WTC11 (cell line): ENCODE measurements at places on chromosomes 5 and 9.

DNA sequence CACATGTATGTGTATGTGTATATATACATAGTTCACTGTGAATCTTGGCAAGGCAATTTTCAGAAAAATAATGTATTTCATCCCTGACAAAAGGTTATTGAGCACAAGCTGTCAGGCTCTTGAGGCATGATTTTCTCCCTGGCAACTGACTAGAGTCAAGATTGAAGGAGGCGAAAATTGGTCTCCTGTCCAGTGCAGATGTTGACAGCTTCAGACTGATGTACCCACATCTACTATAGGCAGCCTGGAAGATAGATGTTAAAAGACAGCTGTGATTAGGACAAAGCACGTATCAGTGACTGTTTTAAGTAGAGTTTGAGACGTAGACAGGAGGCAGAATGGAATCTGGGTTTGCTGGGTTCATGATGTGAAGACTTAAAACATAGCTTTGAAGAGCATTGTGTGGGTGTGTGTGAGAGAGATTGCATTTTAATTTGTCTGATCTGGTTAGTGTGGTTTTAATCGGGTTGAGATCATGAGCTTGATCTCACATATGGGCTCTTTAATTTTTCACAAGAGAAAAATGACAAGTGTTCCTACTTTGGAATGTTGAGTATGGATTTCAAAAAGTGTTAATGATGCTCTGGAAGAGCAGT is 39.1 kb downstream of the CTNNA1 start:
- DNase-seq, result no peak

DNA sequence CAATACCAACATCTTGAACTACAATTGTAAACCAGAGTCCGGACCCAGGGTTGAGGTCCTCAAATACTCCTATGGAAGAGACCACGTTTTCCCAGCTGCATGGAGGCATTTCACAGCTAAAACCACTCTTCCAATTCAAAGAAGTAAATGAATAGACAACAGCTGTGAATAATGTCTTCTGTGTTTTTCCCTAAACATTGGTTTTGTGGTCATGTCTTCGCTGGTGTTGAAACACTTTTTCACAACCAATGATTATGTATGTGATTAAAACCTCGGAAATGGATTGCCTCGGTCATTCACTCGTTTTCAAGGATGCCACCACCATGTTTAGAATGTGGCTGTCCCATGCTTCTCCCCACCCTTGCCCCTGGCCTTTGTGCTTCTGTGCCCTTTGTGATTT is 9.4 kb upstream of the TENT4A start:
- no peak for DNase-seq

DNA sequence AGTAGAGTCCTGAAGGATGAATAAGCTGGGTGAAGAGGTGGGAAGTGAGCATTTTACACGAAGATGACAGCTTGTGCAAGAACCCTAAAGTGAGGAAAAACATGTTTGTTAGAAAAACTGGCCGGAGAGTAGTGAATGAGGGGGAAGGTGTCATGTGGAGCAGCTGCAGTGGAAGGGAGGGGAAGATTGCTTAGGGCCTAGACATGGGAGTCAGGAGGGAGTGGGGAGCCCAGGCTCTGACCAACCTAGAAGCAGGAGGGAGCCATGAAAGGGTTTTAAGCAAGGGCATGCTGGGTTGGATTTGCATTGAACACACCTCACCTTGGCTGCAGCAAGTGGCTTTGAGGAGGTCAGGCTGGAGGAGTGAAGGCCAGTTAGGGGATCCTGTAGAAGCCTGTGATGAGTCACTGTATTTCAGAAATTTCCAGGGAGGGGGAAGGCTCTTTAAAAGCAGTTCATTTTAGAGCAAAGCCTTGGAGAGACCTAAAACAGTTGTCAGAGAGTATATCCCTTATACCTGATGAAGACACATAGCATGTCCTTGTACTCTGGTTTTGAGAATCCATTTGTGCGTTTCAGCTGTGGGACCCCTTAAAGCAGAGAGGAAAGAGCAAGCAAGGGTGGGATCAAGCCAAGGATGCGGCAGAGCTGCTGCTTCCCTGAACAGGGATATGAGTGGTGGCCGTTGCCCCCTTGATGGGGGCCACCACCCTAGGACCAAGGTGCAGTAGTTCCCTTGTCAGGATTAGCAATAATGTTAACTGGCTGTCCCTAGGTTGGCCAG is 45.4 kb downstream of the ANGPTL2 start:
- DNase-seq, result no peak

DNA sequence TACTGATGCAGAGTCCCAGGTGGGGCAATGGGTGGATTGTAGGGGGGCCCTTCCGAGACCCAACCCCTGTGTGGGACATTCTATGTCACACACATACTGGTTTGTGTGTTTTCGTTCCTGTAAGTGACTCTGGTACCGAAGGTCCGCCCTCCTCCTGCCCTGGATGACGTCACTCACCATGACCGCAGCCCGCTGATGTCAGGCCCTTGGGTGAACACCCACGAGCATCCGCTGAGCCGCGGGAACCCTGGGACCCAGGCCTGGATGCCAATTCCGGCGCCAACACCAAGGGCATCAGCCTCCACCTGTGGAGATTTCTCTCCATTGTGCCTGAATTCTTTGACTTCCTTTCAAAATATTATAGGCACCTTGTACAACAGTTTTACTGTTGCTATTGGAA is 184.3 kb downstream of the MTRR start:
- DNase-seq, result no peak

DNA sequence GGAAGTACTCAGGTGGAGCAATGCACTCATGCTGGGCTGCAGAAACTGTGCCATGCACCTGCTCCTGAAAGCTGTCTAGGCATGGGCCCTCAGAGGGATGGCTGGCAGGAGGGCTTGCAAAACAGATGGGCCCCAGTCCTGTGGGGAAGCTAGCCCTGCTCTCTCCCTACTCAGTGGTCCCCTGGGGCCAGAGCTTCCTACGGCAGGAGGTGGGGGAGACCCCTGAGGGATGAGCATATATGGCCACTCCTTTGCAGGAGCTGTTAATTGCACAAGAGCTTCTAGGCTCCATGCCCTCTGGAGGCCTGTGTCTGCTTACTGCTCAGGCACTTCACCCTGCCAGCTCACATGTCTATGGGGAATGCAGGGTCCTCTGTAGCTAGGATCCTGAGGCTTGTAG is 545.3 kb upstream of the PTPRD start:
- DNase-seq, result no peak

- no peak for DNase-seq
Observed at GRCh38 chr9:108053555-108054061, 564.0 kb upstream of the KLF4 start.

DNA sequence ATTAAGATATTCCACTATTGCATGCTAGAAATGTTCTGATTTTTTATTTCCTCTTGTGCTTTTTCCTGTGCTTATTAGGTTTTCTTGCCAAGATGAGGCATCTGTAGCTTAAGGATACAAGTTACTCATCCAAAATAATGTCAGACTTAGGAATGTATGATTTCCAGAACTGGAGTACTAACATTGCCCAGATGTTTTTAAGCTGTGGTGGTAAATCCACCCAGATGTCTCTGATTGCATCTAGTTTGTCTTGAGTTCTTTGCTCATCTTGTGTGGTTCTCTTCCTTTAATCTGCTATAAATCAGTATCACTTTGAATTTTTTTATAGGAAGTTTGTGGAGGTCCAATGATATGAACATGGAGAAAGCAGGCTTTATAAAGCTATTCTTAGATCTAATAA is 337.5 kb upstream of the ZNF608 start:
- no peak for DNase-seq

DNA sequence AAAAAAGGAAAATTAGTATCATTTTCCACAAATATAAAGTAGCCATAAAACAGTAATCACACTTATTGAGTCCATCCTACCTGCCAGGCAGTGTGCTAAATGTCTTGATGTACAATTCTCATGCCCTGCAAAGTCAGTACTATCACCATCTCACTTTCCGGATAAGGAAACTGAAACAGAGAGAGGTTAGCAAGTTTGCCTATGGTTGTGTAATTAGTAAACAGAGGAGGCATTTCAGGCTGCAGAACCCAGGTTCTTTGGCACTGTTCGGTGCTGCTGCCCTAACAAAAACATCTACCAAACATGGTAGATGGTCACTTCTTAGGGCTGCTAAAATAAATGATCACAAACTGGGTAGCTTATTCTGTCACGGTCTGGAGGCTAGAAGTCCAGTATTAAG is 22.6 kb downstream of the PLAC8L1 start:
- DNase-seq, result no peak

DNA sequence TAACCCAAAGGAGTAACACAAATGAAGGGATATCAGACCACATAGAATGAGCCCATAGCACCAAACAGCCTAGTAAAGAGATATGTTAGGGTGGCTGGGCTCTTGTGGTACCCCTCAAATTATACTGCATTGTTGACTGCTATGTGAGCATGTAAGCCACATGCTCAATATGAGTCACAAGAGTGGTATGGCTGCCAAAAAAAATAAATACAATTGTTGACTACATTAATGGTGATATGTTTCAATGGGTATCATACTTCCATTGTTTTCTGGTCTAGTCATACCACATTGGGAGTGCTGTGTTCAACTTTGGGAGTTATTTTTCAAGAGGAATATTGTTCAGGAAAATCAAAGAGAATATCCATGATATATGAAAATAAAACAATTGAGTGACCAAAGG is 162.4 kb upstream of the PIK3R1 start:
- no peak for DNase-seq

GRCh38 chr5:175609526-175609925 is 48.3 kb upstream of the HRH2 start:
- no peak for DNase-seq

- no peak for DNase-seq
Observed at GRCh38 chr9:73683862-73684591, 532.4 kb downstream of the ANXA1 start.

DNA sequence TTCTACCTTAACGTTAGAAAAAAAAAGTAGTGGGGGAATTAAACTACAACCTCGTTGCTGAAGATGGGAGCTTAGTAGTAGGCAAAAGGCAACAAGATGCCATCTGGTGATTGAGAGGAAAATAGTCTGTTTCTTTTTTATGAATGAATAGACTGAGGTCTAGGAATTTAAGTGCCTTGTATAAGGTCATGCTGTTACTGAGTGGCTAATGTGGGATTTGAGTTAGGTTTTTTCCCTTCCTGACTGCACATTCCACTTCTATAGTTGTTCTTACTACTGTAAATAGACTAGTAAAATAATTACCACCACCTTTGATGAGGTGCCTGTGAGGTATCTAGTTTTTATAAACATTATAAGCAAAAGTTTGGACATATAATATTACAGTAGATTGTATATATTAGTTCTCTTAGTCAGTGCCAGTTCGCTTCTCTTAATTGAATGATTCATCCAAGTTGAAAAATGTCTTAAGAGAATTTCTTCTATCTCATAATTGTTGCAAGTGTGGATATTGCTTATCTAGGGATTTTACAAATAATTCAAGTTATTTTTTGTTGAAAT is 19.1 kb downstream of the FSD1L start:
- DNase-seq, result no peak

DNA sequence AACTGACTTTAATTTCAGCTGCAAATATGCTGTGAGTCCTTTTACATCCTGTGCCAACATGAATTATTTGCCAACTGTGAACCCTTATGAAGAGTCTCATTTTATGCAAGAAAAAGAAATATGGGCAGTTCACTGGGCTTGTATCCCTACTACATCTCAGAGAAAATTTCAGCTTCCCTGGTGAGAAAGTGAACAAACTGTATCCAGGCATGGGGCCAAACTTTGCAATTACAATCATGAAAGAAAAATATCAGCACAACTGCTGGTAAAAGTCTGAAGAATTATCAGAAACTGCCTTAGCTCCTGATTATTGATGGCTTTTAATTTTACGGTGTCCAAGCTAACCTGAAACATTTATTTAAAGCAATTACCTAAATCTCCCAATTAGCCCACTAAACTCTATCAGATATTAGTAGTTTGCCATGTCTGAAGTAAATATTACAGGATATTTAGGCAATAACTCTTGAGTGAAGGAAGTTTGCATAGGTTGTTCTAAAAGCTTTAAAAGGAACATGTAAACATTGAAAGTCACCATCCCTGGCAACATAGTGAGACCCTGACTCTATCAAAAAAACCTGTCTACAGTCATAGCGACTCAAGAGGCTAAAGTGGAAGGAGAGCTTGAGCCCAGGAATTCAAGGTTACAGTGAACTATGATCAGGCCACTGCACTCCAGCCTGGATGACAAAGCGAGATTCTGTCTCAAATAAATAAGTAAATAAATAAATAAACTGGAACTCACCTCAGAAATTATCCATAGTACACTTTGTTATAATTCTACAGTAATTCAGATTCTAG is 83.9 kb upstream of the HCN1 start:
- DNase-seq, result no peak

- DNase-seq, result no peak
Observed at GRCh38 chr5:90483206-90483605, 8.5 kb downstream of the POLR3G start.

- no peak for DNase-seq
Observed at GRCh38 chr5:123000731-123001130, 35.8 kb downstream of the PPIC start.

DNA sequence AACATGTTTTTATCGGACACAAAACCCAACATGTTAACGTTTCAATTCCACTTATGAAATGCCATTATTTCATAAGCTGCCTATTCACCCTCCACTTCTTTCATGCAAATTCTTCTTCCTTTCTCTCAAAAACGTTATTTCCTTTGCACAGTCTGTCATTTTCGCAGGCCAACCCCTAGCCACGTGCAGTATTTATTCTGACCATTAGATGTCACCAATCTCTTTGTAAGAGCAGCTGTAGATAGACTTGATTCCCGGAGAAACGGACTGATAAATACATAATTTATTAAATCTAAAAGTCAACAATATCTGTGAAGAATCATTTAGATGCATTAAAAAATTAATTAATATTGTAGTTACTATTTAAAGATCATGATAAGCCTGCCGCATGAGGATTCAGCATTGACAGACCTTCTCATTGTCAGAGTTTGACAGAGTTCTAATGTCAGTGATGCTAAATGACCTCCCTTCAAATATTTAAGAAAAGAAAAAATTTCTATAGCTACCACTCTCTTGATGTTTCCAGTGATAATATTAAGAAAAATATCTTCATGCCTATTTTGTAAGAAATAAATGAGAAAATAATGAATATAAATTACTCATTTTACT is 933.6 kb downstream of the CDH12 start:
- peak; percentile 13 for DNase-seq

DNA sequence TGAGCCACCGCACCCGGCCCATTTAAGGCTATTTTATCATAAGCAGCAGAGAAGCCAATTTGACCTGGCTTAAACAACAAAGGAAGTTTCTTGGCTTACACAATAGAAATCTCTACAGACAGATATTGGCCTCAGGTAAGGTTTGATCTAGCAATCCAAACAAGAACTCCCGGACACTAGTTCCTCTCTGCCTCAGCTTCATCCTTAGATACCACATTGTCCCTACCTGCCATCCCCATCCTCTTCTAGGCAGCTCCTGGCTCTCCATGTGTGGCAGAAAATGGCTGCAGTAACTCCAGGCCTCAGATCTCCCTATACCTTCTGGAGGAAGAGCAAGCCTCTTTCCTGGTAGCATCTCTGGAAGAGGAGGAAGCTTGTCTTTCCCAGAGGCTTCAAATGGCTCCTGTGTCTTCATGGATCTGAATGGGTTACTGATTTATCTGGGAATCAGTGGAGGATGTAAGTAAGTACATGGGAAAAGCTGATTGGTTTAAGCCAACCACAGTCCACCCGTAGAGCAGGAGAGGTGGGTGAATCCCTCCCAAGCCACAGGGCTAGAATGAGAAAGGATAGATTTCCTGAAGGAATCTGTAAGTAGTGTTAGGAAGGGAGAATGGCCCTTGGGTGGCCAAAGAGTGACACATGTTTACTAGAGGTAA is 26.7 kb upstream of the AOPEP start:
- no peak for DNase-seq

GRCh38 chr5:66646570-66646969 is 50.4 kb downstream of the MAST4 start:
- no peak for DNase-seq

GRCh38 chr9:5825223-5825622 is 7.7 kb downstream of the ERMP1 start:
- DNase-seq, result no peak
